ENCODE measurements at places on chromosomes 4 and X.

DNA sequence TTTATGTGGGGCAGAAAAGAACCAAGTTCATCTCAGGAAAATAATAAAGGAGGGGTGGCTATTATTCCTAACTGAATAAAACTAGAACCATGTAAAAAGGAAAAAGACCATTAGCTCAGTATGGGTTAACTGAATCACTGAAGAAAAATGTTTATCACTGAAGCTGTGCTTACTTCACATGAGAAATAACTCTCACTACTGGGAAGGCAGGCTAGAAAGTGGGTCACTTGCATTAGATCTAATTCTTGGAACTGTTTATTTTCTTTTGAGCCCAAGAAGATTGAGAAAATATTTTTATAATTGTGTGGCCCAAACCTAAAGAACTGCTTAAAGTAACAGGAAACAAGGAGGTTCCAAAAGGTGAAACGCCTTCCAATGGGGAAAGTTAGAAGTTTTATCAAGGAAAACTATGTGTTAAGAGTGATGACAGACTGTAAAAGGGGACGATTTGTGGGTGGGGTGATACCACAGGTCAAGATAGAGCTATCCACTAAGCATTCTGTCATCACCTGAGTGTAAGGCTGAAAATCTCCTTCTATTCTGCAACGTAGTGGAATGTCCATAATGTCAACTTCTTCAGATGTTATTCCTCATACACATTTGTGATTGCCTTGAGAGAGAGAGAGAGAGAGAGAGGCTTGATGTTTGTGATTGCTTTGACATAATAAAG lies 1083.5 kb downstream of the PCDH7 start:
- DNase-seq: no peak

DNA sequence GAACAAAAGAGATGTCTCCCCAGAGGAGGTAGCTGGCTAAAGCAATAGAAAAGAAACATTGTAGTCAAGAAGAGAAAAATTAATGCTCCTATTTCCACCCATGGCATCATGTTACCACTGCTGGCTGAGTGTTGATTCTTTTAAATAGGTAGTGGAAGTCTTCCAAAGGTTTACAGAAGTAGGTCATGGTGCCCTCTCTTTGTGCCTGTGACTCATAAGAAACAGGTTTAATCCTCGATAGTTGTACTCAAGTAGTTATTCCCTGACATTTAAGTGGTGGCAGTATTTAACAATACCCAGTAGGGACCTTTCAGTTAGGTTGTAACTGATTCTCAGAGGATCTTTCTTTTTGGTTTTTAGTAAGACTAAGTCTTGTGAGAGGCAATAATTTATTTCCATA lies 247.8 kb downstream of the TEX13A start:
- DNase-seq: no peak

DNA sequence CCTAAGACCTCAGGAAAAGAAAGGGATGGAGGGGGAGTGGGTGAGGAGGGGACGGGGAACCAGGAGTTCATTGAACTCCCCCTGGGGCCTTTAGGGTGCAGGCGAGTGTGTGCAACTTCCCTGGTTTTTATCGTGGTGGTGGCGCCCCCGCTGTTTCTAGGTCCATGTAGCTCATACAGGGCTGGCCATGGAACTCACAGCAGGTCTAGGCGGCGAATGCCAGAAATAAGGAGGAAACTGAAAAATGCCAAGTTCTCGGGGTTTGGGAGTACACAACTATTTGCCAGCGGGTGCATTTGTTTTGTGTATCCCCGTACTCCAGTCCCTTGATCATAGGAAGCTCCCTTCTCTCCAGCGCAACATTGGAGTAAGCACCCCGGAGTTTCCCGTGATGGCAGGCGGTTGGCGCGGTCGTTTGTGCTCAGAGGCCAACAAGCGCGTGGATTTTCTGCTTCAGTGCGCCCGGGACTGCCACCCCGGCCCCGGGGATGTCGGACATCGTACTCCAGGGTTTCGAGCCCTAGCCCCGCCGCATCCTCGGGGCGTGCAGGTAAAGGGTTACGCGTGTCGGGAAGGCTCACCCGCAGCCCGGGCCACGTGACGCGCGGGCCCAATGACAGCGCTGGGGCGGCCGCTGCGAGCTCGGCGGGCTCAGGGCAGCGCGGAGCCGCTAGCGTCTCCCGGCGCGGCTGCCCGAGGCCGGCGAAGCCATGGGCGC lies 208.9 kb downstream of the NWD2 start:
- DNase-seq: no peak

GRCh38 chr4:67049446-67049845 lies 495.9 kb downstream of the CENPC start:
- no peak for DNase-seq

- peak; percentile 47 for DNase-seq
Observed at GRCh38 chr4:120977435-120977997, 55.0 kb upstream of the PRDM5 start.

GRCh38 chr4:11343536-11343935 lies 85.2 kb downstream of the HS3ST1 start:
- no peak for DNase-seq

GRCh38 chr4:186676531-186677161 lies 47.0 kb downstream of the FAT1 start:
- peak; percentile 64 for DNase-seq

DNA sequence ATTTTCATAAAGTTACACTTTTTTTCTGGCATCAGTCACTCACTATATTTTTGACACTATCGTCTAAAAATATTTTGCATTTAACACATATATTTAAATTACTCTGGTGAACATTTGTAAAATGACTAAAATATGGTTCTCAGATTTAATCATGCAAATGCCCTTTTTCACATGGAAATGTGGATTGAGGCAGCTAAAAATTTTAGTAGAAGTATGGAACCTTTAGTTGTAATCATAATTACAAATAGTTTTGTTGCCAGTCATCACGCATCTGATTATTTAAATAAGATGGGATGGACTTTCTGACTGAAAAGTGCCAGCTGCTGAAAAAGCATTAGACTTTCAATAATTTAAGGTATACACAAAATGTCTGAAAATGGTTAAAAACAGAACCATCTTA lies 119.3 kb downstream of the PDHA2 start:
- no peak for DNase-seq

DNA sequence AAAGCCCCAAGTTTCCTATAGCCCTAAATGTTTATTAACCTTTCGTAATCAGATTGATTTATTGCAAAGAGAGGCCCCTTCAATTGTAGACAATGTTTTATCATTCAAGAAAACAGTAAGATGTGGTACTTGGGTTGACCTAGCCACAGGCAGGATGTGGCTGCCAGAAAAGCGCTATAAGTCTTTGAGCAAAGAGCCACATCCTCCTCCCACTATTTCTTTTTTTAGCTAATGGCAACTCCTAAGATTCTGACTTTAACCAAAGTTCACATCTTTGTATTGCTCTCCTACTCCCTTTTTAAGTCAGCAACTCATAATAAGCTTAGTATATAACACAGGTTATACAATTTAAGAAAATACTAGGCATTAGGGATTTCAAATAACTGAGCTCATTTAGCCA lies 70.7 kb upstream of the PPP3CA start:
- no peak for DNase-seq

- DNase-seq: no peak
Observed at GRCh38 chr4:40301603-40302002, 33.5 kb upstream of the CHRNA9 start.

- DNase-seq: no peak
Observed at GRCh38 chr4:105969575-105969974, 74.3 kb downstream of the NPNT start.

GRCh38 chrX:150845091-150845490 lies 53.4 kb downstream of the CD99L2 start:
- DNase-seq: no peak

DNA sequence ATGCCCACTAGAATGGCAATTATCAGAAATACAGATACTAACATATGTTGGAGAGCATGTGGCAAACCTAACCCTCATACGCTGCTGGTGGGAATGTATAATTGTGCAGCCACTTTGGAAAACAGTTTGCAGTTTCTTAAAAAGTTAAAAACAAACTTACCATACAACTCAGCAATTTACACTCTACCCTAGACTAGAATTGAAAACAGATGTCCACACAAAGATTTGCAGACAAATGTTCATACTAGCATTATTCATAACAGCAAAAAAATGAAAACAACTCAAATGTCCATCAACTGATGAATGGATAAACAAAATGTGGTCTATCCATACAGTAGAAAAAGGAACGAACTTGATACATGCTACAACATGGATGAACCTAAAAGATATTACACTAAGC lies 64.4 kb downstream of the SLC9A7 start:
- DNase-seq: no peak

- peak; percentile 85 for DNase-seq
Observed at GRCh38 chr4:80265571-80266252, 752 bp upstream of the FGF5 start.

DNA sequence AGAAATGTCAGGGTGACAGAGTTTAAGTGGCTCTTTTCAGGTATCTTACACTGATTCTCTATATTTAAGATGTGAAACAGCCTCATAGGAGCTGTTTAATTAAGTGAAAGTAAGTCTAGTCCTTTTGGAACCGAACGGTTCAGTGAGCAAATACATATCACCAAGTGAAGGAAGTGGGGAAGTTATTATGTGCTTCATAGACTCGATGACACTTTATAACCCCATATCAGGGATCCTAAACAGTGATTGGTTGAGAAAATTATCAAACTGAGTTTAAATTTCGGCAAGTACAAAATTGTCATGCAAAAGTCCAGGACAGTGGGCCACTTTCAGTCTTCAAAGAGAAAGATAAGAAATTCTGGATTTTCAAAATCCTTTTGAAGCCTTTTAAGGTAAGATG lies at the start of gene DSPP:
DSPP (plus strand) TSS at position 301 of the 400 bp plus-strand sequence. CDS start 2,380 bp downstream, outside the sequence.
- no peak for DNase-seq

DNA sequence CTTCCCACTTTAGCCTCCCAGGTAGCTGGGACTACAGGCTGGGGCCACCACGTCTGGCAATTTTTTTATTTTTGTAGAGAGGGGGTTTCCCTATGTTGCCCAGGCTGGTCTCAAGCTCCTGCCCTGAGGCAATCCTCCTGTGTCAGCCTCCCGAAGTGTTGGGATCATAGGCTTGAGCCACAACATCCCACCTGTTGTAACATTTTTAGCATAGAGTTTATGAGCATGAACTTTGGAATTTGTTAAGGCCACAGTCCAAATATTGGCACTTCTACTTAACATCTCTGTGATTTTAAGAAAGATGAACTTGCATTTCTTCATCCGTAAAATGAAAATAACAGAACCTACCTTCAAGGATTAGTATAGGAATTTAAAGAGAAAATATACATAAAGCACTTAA lies 445.6 kb downstream of the IQCM start:
- no peak for DNase-seq

- DNase-seq: no peak
Observed at GRCh38 chrX:50815120-50815519, 1.1 kb upstream of the SHROOM4 start.

- no peak for DNase-seq
Observed at GRCh38 chrX:139506333-139506732, 24.2 kb upstream of the F9 start.

DNA sequence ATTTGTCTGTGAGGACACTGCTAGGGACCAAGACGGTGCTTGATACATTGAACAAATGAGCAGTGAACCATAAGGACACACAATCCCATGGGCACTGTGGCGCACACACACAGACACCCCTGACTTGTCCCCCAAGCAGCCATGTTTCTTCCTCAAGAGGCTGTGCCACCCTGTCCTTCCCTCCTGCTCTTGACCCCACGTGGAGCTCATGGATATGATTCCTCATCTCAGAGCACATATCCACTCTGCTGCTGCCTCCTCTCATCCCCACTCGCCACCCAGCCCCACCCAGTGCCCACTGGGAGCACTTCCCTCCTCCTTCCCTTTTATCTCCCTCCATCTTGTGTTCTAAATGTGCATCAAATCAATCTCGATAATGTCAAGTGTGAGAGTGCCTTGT lies 102.4 kb downstream of the PARM1 start:
- DNase-seq: no peak

- no peak for DNase-seq
Observed at GRCh38 chr4:104979083-104979760, 167.5 kb upstream of the TET2 start.

DNA sequence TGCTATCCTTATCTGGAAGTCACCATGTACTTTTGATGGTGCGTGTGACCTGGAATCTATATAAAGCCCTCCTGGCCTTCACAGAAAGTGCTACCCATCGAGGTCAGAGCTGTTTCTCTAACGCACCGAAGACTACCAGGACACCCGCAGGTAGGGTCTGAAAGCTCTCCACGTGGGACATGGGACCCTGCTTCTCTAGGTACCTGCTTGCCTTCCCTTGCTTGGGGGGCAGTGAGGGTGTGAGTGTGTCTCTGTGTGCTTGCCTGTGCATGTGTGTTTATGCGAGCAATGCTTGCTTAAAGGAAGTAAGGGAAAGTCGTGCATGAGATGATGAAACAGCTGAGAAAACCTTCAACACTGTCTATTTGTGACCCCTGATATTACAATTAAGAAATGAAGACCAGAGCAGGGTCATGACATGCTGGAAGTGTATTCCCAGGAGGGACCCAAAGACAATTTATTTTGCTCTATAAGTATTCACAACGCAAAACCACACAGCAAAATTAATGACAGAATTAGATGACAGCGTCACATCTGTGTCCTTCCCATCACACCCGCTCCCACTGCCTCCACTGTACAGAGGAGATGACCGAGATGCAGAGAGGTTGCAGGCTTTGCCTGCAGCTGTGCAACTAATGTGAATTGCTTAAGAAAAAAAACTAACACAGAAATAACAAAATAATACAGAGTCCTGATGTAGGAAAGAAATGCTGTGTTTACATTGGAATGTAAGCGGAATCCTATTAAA lies 76.4 kb upstream of the HELT start:
- DNase-seq: no peak

DNA sequence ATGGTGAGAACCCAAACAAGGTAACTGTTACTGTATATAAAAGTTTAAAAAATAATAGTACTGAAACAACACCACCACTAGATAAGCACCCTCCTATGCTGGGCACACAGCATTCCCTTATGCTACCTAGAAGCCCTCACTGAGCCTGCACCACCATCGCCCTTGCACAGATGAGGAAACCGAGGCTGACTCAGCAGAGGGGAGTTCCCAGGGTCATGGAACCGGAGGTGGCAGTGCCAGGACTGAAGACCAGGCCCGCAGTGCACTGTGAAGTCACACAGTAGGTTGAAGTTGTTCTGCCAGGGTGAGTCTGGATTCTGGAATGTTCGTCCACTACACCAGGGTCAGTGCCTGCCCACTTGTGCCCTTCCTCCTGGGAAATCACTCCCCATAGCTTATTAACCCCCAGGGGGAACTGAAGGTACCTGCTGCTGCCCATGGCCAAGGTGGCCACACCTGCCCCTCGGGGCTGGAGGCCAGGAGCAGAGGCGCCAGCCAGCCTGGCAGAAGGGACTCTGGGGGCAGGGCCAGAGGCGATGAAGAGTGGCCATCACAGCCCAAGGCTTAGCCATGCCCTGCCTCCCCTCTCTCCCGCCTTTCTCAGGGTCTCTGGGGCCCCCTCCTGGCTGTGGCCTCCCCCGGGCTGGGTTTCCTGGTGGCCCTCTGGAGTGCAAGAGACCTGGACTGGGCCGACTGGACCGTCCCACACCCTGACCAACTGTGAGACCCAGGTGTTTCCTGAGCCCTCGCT lies 15.1 kb upstream of the ABLIM2 start:
- no peak for DNase-seq

DNA sequence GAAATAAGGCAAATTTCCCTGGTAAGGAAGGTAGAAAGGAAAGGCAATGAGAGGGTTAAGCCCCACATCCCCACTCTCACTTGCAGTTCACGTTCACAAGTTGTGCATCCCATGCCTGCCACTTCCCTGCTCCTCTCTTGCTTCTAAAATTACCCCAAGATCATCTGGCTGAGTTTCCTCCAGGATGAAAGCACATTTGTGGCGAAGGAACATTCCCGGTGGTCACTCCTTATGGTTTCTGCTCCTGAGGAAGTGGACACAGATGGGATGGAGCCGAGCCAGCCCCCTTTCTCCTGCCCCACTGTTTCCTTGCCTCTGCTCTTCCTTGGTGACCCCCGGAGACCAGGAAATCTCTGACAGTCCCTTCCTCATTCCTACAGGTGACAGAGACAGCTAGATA lies 37.5 kb downstream of the SPINK2 start:
- DNase-seq: no peak
